ENCODE measurements at places on chromosomes 2 and 18.

DNA sequence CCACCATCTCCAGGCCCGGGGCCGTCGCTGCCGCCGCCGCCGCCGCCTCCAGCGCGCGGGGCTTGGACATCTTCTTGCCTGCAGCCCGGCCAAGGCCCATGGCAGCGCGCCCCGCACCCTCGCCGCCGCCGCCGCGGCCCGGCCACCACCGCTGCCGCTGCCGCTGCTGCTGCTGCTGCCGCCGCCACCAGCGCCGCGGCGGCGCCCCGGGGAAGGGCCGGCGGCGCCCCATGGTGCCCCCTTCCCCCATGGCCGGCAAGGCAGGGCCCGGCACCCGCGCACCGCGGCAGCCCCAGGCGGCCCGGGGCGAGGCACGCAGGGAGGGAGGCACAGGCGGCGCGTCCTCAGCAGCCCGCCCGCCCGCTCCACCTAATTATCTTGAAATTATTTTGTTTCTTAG lies 3057.4 kb downstream of the RPIA start:
- DNase-seq, result no peak

- DNase-seq, result no peak
These were observed 62.1 kb upstream of the HDAC4 start for GRCh38 chr2:239462671-239463506.

DNA sequence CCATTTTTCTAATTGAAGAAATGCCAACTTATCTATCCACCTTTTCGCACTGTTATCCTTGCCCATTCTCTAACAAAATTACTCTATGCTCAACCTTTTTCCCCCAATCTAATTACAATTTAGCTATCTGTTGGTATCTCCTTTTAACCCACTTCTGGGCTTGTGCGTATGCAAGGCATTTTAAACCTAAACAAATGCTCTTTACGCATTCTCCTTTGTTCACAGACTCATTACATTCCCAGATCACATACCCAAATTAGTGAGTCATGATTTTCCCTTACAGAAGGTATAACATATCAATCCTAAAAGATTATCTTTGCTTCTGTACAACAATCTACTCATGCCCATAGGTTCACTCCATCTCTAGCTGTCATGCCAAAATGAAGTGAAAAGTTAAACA lies 71.7 kb upstream of the LYPD1 start:
- no peak for DNase-seq

DNA sequence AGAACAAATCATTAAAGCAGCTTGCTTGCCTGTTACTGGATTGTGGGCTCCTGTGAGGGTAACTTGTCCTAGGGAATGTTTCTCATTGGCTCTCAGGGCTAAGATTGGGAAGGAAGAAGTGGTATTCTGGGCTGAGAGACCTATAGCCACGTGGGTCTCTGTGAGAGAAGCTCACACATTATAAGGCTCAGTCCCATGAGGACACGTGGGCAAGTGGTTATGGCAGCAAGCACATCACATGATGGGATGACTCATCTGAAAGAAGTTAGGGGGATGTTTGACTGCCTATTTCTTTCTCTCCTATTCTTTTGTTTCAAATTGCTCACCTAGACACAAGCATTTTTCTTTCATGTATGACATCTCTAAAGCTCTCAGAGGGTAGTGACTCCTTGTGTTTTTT lies 418.0 kb upstream of the ST6GAL2 start:
- DNase-seq, result no peak

- DNase-seq, result no peak
These were observed 116.5 kb downstream of the CSRNP3 start for GRCh38 chr2:165586019-165586418.

- DNase-seq, result no peak
These were observed 167.5 kb downstream of the DYSF start for GRCh38 chr2:71620851-71621251.

DNA sequence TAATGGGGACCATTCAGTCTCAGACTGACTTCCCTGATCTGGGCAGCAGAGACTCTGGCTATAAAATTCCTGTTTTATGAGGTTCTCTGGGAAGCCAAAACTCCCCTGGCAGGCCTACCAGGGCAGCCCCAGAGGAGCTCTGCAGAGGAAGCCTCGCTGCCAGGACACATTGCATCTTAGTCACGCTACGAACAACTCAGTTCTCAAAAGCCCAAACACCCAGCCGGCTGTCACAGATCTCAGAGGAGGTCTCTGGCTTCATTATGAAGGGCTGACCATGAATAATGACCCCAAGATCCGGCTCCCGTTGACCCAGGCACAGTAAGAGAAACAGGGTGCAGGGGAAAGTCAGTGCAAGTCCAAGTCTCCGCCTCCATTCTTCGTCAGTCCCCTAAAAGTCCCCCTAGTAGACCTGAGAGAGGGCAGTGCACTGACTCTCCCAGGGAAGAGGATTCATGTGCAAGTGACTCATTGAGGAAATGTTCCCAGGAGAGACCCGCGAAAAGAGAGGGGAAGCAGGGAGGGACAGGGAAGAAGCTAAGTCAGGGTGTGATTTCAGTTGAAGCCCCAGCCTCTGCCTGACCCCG lies 212.3 kb downstream of the CYP26B1 start:
- DNase-seq, result no peak

DNA sequence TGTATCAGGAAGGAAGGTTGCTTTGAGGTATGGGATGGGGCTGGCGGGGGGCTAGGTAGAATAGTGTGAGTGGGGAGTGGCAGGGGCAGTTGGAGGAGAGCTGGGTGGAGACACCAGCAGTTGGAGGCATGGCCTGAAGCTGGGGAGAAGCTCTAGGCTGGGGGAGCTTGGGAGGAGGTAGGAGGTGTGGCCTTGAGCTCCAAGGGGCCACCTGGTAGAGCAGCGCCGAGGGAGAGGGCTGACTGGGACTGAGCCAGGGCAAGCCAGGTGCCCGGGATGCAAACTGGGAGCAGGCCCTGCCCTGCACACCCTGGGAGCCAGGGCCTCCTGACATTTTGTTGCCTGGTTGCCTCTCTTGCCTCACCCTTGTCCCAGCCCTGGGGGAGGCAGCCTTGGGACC lies 33.1 kb upstream of the PDIA6 start:
- DNase-seq, result no peak

DNA sequence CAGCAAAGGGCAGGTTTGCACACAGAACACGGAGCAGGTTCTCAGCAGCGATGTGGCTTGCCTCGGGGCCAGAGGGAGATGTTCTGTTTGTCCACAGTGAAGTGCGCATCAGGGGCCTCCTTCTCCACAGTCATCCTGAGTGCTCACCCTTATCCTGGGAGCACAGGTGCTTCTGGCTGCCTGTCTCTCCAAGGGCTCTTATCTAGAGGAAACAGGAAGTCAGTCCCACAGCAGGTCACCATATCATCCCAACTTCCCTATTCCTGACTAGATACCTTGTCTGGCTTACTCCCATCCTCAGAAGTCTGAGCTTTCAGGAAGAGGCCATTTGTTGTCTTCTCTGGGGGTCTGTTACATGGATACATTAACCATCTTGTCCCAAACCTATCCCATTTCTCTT lies at the start of gene CD207:
Gene CD207 (minus strand): TSS at position 174 of the 400 bp plus-strand sequence. CDS start 40 bp downstream, at position 134.
- no peak for DNase-seq

- DNase-seq, result no peak
These were observed 1.5 kb downstream of the CAB39 start for GRCh38 chr2:230714136-230714480.

GRCh38 chr18:35564795-35565453 lies 16.6 kb upstream of the GALNT1 start:
- no peak for DNase-seq

- DNase-seq, result no peak
These were observed 127.6 kb downstream of the PHLPP1 start for GRCh38 chr18:62842898-62843297.

- no peak for DNase-seq
These were observed 123.8 kb downstream of the RPIA start for GRCh38 chr2:88815282-88815681.

DNA sequence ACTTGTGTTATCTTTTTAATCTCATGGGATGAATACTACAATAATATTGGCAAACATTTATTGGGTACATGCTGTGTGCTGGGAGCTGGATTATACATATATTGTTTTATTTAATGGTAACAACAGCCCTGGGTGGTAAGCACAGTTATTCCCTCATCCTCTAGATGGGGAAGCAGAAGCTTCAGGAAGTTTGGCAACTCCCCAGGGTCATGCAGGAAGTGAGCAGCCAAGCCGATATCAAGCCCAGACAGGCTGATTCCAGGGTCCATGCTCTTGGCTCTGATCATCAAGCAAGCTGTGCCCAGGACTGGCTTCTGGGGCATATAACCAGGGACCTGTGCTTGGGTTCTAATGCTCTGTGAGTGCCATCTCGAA lies 155.8 kb downstream of the ZNF516 start:
- DNase-seq, result no peak

DNA sequence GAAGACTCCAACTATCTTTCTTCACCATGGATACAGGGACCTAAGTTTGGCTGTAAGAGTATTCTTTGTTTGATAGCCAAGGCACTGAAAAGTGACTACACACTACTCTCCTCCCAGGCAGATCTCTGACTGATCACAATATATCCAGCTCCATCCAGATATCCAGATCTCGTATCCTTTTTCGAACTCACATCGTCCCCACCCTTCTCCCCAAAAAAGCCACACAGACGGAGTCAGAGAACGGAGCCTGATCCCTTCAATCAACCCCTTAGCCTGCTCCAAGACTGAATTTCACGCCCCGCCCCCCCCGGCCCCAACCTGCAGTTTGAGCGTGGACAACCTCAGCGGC lies 533 bp downstream of the DHX57 start:
- DNase-seq, result no peak

DNA sequence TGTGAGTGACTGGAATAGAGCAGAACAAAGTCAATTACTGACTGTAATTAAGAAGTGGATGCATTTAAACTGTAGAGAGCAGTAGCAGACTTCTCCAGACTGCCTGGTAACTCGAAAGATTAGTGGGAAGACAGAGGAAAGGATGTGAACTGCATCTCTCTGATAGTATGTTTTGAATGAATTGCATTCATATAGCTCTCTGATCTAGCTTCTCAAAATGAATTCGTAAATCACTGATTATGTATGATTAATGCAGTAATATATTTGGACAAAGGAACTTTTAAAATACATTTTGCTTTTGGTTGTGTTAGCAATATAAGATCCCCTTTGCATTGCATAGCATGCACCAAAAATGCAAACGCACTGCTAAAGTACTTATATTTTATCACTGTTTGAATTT lies 304.0 kb downstream of the ARHGAP15 start:
- DNase-seq, result no peak

- no peak for DNase-seq
These were observed 20.0 kb downstream of the FBXO41 start for GRCh38 chr2:73264332-73264606.

DNA sequence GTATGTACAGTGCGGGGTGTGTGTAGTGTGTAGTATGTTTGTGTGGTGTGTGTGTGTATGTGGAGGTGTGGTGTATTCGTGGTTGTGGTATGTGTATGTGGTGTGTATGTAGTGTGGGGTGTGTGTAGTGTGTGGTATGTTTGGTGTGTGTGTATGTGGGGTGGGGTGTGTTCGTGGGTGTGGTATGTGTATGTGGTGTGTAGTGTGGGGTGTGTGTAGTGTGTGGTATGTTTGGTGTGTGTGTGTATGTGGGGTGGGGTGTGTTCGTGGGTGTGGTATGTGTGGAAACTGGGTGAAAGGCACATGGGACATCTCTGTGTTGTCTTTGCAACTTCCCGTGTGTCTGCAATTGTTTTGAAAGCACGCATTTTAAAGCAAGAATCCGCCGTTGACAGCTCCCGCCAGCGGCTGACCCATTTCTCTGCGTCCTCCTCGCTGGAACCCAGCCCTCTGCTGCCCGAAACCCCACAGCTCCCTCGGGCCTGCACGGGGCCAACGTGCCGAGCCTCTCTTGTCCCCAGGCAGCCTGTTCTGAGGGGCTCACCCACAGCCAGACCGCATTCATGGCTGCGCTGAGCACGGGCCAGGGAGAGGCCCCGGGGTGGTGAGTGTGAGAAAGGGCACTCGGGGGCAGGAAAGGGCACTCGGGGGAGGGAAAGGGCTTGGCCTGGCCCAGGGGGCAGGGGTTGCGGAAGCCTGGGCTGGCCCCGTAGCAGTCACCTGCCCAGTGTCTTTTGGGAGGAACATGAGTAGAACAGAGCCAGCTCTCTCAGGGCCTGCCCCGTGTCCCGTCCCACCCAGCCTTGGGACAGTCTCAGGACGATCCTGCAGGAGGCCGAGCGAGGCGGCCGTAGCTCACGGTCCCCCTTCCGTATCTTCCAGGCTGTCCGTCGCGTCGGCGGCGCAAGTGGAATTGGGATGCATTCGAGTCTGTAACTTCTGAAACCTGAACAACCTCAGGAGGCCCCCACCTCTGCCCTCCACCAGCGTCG lies 61.4 kb downstream of the TWIST2 start:
- DNase-seq, result no peak

GRCh38 chr2:119435953-119436297 lies 4.3 kb downstream of the TMEM37 start:
- DNase-seq, result no peak

- no peak for DNase-seq
These were observed 1.9 kb downstream of the TANC1 start for GRCh38 chr2:158970241-158970751.

- DNase-seq, result no peak
These were observed 284.7 kb downstream of the DCC start for GRCh38 chr18:52624702-52625101.

GRCh38 chr2:109438773-109439389 lies 174.9 kb downstream of the SEPTIN10 start:
- DNase-seq, result no peak

DNA sequence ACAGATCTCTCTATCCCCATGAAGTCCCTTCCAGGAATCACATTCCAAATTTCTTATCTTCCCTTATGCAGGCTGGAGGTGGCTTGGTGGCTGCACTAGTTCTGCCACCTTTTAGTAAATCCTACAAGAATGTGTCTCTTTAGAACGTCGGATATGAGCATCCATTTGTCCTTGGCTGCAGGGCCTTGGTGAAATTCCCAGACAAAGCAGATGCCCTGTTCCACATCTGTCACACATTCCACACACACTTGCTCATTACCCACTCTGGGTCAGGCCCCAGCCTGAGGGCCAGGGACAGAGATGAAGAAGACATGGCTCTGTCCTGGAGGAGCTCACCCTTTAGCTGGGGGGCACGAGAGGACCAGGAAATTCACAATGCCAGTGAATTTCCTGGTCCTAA lies 31.2 kb upstream of the GPR17 start:
- DNase-seq, result no peak

DNA sequence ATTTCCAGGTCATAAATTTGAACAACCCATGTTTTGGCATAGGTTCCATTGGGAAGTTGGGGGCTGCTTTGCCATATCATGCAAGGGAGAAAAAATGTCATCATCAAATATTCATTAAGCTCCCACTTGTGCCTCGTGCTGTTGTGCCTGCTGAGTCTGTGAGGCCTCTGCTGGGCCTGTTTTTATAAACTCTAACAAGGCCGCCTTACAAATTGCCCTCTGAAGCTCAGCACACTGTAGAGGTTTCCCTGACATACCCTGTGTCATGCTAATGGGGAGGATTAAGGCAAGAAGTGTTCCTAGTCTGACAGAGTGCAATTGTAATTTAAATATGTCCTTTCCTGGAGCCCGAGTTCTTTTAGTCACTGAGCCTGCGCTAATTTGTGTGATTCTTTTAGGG lies 17.6 kb downstream of the OSBPL6 start:
- no peak for DNase-seq

DNA sequence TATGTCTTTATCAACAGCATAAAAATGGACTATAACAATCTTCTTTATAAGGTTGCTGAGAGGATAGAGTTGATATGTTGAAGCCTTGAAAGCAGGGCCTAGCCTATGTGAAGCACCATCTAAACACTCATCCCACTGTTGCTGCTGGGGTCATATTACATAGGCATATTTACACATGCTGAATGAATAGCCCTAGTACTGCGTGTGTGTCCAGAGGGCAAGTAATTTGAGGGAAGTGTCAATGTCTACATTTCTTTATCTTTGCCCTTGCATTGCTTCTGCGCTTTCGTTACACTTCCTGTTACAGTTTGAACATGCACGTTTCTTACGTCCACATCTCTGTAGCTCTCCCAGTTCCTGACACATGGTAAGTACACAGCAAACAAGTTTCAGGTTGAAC lies 280.3 kb upstream of the ATP5MC3 start:
- DNase-seq, result no peak
